ENCODE measurements at places on chromosomes 2 and 18. TPM values are rescaled to one million over a fixed set of nuclear protein-coding genes. Genes with fewer than 3 reads are reported as not detected.

The REEP1 gene
- total RNA-seq, result 0.59 TPM

The ABCG8 gene
- total RNA-seq, result not detected

The HOXD13 gene
- 0.07 TPM for total RNA-seq

The SERPINB10 gene
- total RNA-seq, result not detected

The DHX57 gene
- total RNA-seq, result 16.3 TPM

The RAB17 gene
- total RNA-seq, result 23.3 TPM

The RPE gene
- 51.5 TPM for total RNA-seq

The BMPR2 gene
- 15.9 TPM for total RNA-seq

The AQP12B gene
- total RNA-seq, result not detected

The NT5C1B gene
- not detected for total RNA-seq

The C2orf81 gene
- total RNA-seq, result 1.6 TPM

The CRYBA2 gene
- not detected for total RNA-seq

The TCF23 gene
- total RNA-seq, result not detected

The CNDP2 gene
- 60.2 TPM for total RNA-seq

The SKA1 gene
- 29.2 TPM for total RNA-seq

DNA sequence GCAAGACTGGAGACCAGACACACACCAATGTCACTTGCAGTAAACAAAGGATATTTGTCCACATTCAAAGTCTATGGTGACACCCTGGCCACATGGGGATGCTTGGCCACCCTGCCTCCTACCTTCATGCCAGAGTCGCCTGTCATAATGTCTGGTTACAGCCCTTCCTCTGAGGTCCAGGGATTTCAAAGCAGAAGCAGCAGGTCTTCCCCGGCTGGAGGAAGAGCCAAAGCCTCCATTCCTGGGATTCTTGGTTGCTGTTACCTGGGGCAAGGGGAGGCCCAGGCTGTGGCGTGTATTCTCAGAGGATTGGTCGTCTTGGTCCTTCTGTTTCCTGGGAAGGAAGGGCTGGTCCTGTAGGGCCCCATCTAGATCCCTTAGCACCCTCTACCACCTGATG is 2.3 kb upstream of the ALPP start:
- DNase-seq, result peak; percentile 40

DNA sequence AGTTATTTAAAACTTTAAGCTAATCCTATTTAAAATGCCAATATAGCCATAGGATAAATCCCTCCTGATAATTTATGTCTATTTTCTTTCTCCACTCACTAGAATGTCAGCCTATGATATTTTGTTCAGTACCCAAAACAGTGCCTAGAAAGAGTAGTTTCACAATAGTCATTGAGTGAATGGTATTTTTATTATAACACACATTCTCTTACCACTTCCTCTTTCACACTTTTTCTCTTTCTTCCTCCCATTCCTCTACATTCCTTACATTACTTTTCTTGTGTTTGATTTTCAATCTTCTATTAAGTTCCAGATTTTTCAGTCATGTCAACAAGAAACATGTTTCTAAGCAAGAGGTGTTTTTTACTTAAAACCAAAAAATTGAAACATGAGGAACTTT is 327.6 kb upstream of the UBE2E3 start:
- DNase-seq, result no peak

DNA sequence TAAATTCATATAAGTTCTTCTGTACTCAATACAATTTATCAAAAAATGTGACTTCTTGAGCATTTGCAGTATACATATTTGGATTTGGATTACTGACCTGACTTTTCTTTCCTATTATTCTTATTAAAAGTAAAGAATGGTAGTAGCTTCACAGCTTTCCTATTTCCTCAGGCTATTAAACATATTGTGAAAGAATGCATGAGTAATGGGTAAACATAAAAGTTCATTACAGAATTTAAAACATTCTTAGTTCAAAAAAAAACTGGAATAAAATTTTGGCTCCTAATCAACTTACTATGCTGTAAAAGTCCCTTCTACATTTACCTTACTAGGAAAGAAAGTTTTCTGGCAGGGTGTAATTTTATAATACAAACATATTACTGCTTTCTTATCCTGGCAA is 27.3 kb upstream of the C2orf66 start:
- no peak for DNase-seq

- no peak for DNase-seq
These were observed 88.1 kb upstream of the SLC8A1 start for GRCh38 chr2:40540026-40540425.

DNA sequence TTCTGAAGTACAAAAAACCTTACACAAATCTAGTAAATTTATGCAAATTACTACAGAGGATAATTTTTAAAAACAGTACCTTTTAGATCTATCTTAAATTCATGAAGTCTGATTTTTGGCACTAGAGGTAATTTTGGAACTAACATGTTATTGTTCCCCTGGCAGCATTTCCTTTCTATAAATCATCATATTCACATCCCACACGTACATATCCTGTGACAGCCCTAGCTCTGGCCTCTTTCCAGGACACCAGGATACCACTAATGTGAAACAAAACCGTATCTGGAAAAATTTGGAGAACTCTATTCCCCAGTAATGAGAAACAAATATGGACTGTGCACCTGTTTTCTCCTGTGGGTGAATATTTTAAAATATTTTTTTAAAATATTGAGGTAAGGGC is 14.0 kb upstream of the BIRC6 start:
- DNase-seq, result no peak

DNA sequence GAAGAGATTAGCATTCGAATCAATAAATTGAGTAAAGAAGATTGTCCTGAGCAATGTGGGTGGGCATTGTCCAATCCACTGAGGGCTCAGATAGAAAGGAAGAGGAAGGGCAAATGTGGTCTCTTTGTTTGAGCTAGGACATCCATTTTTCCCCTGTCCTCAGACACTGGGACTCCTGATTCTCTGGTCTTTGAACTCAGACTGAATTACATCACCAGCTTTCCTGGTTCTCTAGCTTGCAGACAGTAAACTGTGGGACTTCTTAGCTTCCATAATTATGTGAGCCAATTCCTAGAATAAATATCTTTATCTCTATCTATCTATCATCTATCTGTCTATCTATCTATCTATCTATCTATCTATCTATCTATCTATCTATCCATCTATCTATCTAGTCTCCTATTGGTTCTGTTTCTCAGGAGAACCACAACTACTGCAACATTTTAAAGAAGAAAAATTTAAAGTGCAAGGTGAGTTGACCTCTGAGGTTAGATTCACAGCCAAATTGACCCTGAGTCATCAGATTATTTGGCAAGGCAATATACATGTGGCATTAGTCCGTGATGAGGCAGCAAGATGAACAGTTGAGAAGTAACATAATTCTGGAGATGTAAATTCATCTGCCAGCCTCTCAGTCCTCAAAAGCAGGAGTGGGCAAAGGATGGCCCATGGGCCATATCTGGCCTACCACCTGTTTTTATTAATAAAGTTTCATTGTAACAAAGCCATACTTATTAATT is 191.4 kb downstream of the PDE11A start:
- DNase-seq, result no peak

DNA sequence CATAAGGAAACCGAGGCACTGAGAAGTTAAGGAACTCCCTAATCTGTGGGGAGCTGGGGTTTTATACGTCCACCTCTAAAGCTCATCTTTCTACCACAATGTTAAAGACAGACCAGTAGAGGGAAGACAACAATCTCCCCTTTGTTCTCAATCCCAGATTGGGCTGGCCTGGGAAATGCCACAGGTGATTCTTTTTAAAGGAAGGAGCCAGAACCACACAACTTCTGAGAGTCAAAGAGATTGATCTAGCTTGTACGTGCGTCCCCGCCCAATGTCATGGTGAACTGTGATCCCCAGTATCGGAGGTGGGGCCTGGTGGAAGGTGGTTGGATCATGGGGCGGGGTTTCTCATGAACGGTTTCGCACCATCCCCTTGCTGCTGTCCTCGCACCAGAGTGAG is 81.8 kb upstream of the LCLAT1 start:
- DNase-seq, result no peak

- no peak for DNase-seq
These were observed 38.4 kb downstream of the EIF4E2 start for GRCh38 chr2:232588680-232589585.

DNA sequence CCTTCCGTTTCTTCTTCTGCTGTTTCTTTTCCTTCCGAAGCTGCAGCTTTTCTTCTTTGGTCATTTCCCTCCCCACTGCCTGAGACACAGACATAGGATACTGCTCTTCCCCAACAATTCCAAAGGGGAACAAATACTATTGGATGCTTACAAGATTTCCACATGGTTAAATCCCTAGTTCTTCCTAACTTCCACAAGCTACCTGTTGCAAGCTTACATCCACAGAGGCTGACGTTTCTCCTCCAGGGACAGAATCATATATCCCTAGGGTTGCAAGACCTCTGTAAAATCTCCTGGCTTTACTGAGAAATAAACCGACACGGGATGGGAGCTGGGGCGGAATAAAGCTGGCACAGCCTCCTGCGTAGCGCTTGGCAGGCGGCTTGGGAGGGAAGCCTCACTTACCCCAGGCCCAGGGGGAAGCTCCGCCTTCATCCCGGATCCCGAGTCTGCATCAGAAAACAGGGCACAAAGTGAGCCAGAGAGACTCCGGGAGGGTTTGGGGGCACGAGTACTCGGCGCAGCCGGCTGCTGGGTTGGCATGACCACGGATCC is 590 bp downstream of the EIF2B4 start:
- DNase-seq, result peak; percentile 95

DNA sequence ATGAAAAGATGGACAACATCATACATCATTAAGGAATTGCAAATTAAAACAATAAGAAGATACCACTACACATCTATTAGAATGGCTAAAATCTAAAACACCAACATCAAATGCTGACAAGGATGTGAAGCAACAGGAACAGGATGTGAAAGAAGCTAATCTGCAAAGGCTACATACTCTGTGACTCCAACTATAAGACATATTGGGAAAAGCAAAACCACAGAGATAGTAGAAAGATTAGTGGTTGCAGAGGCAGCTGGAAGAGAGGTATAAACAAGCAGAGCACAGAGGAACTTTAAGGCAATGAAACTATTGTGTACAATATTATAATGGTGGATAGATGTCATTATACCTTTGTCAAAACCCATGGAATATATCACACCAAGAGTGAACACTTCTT is 393.7 kb upstream of the RAB6C start:
- DNase-seq, result no peak

DNA sequence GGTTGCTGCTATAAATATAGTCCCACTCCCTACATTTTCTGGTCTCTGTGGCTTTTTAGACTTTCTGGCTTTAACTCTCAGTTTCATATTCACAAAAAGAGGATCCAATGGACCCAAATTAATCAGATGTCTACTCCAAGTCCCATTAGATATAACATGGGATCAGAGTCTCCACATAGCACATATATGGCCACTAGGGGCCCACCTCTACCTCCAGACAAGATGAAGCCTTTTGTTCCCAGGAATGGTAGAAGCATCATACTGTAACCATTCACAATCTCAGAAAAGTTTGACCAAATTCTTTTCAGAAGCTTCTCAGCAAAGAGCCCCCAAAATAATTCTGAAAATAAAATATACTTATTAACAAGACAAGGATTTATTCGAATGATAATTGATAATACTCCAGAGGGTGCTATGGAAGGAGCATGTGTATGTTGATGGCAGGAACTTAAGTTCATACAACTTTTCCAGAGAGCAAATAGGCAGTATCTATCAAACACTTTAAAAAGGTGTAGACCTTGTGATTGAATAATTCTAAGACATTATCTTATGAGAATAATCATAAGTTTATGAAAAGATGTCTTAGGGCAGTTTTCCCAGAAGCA is 382.3 kb upstream of the CRIM1 start:
- DNase-seq, result peak; percentile 5

DNA sequence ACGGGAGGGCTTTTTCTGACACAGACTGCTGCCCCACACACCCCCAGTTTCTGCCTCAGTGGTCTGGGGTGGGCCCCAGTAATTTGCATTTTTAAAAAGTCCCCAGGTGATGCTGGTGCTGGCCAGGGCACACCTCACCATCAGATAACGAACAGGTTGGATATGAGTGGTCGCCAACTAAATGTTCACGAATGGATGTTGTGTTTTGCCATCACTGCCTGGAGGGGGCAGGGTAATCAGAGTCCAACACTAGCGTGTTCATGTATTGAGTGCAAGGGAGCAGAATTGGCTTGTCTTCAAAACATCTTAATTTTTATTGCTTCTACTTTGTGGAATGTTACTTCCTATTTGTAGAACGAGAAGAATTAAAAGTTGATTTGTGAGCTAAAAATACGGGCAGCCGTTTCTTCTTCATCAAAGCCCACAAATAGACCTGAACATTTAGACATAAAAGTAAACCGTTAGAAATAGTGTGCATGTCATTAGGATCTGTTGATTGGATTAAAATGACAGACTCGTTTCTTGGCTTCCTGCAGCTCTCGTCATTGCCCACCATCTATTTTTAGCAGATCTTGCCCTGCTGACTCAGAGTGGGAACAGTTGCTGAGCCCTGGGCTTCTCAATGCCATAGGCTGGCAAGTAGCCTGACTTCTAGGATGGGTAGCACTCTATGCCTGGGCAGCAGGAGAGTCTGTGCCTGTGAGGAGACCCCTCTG is 45.2 kb downstream of the NCK2 start:
- no peak for DNase-seq

GRCh38 chr2:239058766-239059165 is 210.9 kb downstream of the TWIST2 start:
- no peak for DNase-seq

GRCh38 chr2:239369631-239370161 is 31.1 kb downstream of the HDAC4 start:
- no peak for DNase-seq

DNA sequence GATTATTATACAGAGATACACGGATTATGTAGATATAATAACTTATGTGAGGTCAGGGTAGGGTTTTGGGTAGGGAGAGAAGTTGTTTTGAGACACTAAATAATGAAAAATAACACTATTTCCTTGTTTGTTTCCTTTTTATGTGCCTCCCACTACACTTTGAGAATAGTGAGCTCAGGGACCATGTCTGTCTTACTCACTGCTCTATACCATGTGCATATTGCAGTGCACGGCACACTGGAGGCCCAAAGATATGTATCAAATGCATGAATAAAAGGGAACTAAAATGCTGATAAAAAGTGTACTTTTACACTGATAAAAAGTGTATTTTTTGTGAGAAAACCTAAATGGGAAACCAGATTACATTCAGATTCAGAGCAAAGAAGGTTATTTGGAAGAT is 151.4 kb upstream of the NABP1 start:
- DNase-seq, result no peak

DNA sequence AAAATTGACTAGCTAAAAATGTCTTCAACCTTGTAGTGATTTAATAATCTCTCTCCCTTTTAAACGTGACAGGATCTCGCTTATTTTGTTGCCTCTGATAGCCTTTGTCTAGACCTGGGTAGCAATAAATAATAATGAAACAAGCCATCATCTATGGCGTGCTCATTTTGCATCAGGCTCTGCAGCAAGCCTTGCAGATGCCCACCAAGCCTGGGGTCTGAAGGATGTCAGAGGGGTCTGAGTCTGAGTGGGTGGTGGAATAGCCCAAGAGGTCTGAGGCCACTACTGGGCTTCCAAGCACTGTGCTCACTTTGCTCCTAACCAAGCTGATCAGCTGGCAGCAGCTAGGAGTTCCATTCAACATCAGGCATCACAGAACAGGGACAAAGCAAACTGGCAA is 109.4 kb downstream of the GYPC start:
- DNase-seq, result no peak

GRCh38 chr18:57957210-57957609 is 86.8 kb upstream of the NEDD4L start:
- no peak for DNase-seq

GRCh38 chr2:96527286-96528005 is 9.1 kb upstream of the ARID5A start:
- DNase-seq, result peak; percentile 89

- no peak for DNase-seq
These were observed 40.3 kb downstream of the CLASP1 start for GRCh38 chr2:121608967-121609366.

- DNase-seq, result peak; percentile 73
These were observed at the start of gene EPB41L3 for GRCh38 chr18:5543773-5544389. Gene EPB41L3, minus strand, starts transcription at chr18:5543997. Its CDS starts 54,814 bp downstream, at chr18:5489183.

Measured in H7 (cell line).